Hepatocyte (in vitro differentiated cells): ENCODE measurements at places on chromosomes 12 and 14. TPM values are rescaled to one million over a fixed set of nuclear protein-coding genes. Genes with fewer than 3 reads are reported as not detected.

SLC10A1 gene
- polyA plus RNA-seq = 0.96 and 2.9 TPM in 2 replicates

CHGA gene
- polyA plus RNA-seq = 40.5 and 86.5 TPM in 2 replicates

MIP gene
- polyA plus RNA-seq = 0.30 TPM in 1 of 2 replicates, not detected in the other

DBX2 gene
- polyA plus RNA-seq = not detected in 2 replicates

GSKIP gene
- 32.6 and 34.0 TPM in 2 replicates for polyA plus RNA-seq

UNC79 gene
- polyA plus RNA-seq = 0.15 and 0.16 TPM in 2 replicates

RNASE13 gene
- polyA plus RNA-seq = not detected in 2 replicates

TRIP11 gene
- polyA plus RNA-seq = 39.2 TPM in 2 replicates

KRT73 gene
- not detected in 2 replicates for polyA plus RNA-seq

DCTN2 gene
- polyA plus RNA-seq = 110 and 112 TPM in 2 replicates
